MM.1S (cell line): ENCODE measurements at places on chromosomes 4 and X.

- no peak for DNase-seq
Observed at GRCh38 chr4:177483271-177483670, 41.0 kb upstream of the AGA start.

DNA sequence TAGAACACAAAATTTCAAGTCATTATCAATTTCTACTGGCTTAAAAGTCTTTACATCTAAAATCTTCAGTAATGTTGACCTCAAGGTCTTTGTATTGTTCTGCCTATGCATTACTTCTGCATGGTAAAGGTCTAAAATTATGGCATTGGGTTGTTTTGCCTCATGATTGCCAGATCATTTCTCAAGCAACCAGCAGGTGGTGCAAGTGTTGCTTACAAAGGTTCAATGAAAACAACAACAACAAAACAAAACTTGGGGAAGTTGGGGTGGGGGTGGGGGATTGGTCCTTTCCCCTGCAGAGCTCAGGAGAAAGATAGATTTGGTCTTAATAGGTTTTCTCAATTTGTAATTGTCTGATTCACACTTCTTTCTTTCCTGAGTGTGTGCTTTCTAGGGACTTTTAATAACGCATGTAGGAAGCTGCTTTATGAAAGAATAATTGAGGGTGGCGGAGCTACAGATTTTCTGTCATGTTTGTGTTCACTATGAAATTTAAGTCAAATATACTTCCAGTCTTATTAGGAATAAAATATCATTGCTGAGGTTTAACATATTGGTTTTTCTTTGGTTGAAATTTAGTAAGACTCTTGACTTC, 145.1 kb downstream of the COL4A5 start:
- DNase-seq, result peak; percentile 25

GRCh38 chr4:99591757-99592156, 17.1 kb downstream of the MTTP start:
- DNase-seq, result no peak

DNA sequence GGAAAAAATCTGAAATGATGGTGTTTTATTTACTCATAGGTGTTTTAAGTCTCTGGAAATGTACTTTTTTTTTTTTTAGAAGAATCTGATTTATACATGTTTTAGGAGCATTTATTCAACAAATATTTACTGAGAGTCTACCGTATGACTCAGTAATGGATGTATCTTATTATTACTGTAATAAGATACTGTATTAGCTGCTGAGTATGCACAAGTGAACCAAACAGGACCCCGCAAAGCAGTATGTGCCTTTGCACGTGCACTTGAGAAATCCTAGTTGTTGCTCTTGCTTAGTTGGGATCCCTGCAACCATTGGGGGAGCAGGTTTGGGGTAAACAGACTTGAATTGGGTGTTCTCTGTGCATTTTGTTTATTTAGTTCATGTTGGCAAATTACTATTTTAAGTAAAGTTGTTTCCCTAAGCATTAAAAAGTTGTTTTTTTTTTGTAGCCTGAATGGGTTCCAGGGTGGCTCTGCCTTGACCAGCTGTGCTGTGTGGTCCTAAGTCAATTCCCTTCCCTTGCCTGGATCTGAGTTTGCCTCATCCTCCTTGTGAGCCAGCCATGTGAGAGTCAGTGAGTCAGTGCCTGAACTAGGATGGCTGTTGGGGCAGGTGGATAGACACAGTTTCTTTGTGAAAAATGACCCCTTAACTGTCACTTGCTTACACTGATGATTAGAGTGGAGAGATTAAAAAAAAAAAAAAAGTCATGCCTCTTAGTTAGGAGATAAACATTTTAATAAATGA, 27.7 kb downstream of the DCUN1D4 start:
- no peak for DNase-seq

- DNase-seq, result no peak
Observed at GRCh38 chr4:19725130-19725529, 526.6 kb upstream of the SLIT2 start.

DNA sequence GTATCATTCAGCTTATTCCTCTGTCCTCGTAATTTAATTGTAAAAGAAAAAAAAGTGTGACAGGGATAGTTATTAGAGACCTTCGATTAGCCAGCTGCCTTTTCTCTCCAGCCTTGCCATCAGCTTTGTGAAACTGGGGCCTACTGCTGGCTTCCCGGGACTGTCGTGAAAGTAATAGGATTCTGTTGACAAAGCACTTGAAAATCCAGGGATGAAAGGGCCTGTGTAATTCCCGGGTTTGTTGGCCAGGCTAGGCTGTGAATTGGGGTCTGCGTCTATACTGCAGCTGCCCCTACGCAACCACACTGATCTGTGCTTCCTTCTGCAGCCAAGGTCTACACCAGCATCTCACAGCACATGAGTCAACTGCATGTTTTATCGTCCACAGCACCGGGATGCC, 120.4 kb upstream of the SCML1 start:
- no peak for DNase-seq

- DNase-seq, result no peak
Observed at GRCh38 chr4:33088713-33089112, 2368.5 kb downstream of the PCDH7 start.

GRCh38 chrX:84690228-84690627, 188.0 kb upstream of the HDX start:
- no peak for DNase-seq

DNA sequence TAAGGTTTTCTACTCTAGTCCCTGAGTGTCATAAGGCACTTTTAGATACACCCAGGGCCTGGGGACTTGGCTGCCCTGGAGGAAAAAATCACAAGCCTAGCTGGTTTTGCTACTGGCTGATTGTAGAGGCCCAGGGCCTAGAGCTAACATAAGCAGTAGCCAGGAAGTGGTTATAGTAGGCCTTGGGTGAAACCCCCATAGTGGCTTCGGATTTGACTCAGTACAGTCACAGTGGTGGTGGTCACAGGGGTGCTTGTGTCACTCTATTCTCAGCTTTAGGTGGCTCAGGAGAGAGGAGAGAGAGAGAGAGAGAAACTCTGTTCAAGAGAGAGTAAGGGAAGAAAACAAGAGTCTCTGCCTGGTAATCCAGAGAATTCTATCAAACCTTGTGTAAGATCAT, 194.5 kb upstream of the EDA2R start:
- no peak for DNase-seq

DNA sequence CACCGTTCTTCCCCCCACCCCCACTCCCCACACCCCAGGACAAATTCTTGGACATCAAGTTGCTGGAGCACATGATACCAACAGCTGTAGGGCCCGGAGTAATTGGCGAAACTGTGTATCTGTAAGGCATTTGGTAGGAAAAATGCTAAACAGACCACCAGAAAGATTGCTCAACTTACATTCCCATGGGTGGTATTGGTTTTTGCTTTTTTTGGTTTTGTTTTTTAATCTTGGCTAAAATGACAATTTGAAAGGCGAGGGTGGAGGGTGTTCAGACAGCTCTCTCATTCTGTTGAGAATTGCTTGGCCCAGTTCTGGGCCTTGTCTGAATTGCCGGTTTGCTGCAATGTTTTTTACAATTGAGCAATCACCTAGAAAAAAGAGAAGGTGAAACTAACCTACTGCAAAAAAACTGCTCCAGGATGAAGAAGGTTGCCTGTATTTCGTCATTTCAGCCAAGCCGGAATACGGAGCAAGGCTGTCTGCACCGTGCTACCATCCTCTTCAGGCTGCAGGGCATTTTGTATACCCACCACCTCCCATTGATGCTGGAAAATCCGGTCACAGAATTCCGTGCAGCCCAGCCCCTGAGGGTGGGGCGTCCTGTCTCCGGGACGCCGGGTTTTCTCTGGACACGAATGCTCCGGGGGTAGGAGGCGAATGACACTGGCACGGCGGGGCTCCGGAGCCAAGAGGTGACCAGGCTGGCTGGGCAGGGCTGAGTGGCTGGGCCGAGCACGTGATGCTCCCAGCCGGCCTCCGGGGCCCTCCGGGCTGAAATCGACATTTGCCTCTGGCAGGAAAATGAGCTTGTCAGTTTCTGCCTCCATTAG, at the start of gene CLCN4:
TSS of gene CLCN4 (plus strand) at position 777 of the 833 bp plus-strand sequence. CDS start 28,058 bp downstream, outside the sequence.
- no peak for DNase-seq

DNA sequence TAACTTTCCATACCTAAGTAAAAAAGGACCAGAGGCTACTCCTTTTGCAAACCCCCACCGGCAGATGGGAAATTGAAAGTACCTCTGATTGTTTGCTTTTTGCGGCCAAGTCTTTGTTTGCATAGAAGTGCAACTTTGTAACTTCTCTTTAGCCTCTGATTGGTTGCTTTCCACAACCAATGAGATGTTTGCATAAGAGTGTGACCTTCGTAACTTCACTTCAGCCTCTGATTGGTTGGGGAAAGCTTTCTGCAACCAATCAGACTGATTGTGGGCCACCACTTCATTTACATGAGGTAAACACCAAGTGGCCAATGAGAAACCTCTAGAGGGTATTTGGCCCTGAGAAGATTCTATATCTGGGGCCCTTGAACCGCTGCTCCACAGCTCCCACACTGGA, 48.8 kb upstream of the PGRMC1 start:
- peak; percentile 15 for DNase-seq

GRCh38 chrX:153398275-153398960, 2.7 kb downstream of the PNMA6E start:
- no peak for DNase-seq

DNA sequence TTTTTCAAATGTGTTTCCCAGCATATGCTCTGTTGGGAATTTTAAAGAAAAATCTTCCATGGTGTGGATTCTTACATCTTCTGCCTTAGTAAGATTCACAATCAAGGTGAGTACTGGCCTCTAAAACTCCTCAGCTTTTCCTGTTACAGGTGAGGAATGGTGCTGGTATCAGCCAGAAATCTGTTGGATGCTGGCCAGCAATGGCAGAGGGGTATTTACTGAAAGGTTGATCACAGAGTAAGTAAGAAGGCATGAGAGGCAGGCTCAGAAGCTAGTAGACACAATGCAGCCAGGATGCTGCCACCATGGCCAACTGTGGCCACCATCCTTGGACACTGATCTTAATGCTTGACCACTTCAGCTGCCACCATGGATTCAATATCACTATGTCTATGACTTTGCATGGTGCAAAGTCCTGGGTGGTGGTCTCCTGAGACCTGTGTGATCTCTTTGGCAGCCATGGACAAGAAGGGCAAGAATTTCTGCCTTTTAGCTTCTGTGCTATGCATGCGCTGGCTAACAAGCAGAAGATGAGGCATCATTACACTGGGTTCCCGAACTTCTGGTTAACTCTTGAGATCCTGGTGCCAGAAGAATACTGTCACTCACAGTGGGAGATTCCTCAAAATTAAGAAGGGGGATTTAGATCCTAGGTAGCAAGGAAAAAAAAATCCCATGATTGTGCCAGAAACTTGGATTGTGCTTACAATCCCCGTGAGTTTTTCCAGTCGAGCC, 60.2 kb downstream of the CHRNA9 start:
- no peak for DNase-seq

- no peak for DNase-seq
Observed at GRCh38 chr4:186013419-186014186, 55.4 kb upstream of the TLR3 start.

GRCh38 chr4:184237612-184238011, 19.9 kb upstream of the ENPP6 start:
- no peak for DNase-seq

DNA sequence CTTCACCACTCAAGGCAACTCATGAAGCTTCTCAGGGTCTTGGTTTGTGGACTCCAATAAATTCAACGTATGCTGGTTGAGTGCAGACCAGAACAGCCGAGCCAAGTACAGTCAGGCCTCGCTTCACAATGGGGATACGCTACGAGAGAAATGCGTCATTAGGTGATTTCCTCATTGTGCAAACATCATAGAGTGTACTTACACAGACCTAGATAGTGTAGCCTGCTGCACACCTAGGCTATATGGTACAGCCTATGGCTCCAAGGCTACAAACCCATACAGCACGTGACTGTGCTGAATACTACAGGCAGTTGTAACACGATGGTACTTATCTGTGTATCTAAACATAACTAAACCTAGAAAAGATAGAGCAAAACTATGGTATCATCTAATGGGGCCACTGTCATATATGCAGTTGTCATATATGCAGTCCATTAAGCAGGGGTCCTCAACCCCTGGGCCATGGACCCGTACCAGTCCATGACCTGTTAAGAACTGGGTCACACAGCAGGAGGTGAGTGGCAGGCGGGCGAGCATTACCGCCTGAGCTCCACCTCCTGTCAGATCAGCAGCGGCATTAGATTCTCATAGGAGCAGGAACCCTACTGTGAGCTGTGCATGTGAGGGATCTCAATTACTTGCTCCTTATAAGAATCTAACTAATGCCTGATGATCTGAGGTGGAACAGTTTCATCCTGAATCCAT, 31.5 kb downstream of the RTL5 start:
- no peak for DNase-seq

DNA sequence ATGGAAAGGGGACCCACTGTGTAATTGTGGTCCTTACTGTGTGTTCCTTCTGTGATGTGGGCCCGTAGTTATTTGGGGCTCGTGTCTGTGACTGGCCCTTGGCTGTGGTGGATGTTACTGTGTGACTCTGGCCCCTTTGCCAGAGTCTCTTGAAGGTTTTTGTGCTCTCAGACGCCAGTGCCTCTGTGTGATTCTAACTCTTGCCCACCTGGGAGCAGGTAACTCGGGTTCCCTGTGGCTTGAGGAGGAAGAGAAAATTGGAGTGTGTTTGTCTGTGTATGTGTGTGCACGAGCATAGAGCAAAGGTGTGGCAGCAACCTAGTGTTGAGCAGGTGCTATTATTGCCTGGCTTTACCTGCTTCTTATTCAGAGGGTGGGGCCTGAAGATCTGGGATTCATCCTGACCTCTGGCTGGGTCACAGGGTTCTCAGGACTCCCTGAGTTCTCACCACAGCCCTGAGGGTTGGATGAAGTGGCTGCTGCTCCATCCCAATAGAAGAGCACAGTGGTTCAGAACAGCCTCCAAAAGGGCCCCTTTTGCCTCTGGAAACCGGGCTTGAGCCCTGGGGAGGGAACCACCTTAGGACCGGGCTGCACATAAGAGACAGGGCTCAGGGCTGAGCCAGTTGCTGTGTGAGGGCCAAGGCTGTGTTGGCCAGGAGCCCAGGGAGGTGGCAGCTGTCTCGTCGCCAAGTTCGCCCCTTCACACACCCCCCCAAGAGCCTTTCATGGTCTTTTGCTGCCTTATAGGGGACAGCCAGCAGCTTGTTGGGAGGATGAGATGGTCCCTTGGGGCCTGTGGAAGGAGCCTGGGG, 1.3 kb downstream of the RBM10 start:
- DNase-seq, result no peak

GRCh38 chr4:27176400-27176799, 315.8 kb downstream of the STIM2 start:
- peak; percentile 21 for DNase-seq

- no peak for DNase-seq
Observed at GRCh38 chrX:134533952-134534351, 74.0 kb downstream of the HPRT1 start.

GRCh38 chr4:16195209-16195608, 31.1 kb downstream of the TAPT1 start:
- no peak for DNase-seq
